ENCODE measurements at places on chromosomes 3 and 15. TPM values are rescaled to one million over a fixed set of nuclear protein-coding genes. Genes with fewer than 3 reads are reported as not detected.

SLC24A5 gene
- not detected for polyA plus RNA-seq

GATA2 gene
- 0.46 TPM for polyA plus RNA-seq

- DNase-seq, result no peak
Observed at GRCh38 chr3:175108613-175109151, 249.5 kb downstream of the NAALADL2 start.

GRCh38 chr15:41809526-41810220, 18.2 kb upstream of the JMJD7 start:
- peak; percentile 52 for DNase-seq

GRCh38 chr3:65596571-65597225, 442.0 kb downstream of the MAGI1 start:
- no peak for DNase-seq

DNA sequence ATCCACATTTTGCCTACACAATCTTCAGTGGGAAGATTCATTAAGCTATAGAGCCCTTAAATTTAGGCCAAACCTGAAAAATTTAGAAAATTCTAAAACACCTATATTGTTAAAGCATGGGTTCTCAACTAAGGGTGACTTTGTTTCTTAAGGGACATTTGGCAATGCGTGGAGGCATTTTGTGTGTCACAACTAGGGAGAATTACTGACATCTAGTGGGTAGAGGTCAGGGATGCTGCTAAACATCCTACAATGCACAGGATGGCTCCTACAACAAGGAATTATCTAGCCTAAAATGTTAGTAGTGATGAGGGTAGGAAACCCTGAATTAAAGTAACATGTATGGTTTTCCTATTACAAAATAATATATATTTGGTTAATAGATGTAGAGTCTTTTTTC, 55.8 kb downstream of the TBC1D5 start:
- DNase-seq, result no peak
